ENCODE measurements at places on chromosomes 1 and 21.

DNA sequence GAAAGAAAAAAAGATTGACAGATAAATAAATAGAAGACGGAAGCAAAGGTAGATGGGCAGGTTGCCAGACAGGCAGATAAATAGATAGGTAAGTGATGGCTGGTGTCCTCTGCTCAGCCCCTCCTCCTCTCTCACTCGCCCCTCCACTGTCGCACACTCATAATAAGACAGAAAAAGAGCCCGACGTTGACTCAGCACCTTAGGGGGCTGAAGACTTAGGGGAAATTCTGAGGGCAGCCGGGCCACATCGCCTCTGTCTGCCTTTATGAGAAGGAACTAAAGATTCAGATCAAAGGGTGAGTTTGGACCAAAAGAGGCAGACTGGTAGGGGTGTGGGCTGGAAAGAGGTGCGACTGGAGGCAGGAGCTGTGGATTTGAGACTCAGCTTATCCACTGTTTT lies 158.1 kb upstream of the IGSF21 start:
- no peak for DNase-seq

GRCh38 chr1:32767641-32768040 lies 49.5 kb downstream of the YARS1 start:
- no peak for DNase-seq

DNA sequence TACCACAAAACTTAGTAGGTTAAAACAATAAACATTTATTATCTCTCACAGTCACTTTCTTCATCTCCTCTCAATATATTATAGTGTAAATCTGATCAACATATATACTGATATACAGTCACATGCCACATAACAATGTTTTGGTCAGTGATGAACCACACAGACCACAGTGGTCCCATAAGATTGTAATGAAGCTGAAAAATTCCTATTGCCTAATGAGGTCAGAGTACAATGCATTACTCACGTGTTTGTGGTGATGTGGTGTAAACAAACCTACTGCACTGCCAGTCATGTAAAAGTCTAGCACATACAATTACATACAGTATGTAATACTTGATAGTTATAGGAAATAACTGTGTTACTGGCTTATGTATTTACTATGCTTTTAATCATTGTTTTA lies 30.1 kb downstream of the OLFML3 start:
- no peak for DNase-seq

DNA sequence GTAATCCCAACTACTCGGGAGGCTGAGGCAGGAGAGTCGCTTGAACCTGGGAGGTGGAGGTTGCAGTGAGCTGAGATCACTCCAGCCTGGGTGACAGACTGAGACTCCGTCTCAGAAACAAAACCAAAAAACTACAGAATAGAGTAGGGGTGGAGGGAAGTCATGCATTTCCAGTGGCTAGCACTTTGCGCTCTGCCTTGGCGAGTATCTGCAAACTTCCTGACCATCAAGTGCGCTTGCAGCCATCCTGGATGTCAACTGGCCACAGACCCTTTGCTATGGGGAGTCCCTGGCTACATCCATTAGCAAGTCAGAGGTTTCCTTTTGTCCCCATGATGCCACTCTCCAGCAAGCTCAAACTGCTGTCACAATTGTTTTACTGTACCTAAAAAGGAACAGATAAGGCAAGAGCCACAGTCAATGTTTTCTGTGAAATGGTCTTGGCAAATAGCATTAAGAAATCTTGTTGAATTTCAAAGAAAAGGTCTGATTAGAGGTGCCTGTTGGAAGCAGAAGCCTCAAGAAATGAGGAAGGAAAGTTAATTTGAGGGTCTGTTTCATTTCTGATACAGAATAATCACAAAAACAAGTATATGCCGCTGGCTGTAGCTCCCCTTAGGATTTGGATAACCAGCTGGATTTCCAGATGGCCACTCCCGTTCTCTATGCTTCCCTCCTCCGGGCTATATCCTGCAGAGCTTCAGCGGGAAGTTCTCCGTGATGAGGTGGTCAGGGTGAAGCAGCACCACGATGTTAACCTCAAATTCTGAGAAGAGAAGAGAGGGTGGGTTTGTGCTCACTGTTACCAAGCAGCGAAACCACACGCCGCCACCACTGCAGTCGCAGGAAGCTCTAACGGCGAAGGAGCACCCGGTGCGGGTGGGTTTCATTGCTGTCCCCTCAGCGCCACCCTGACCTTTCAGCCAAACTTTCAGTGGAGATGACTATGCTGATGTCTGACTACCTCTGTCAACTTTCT lies 42.0 kb downstream of the VPS26C start:
- DNase-seq: no peak

DNA sequence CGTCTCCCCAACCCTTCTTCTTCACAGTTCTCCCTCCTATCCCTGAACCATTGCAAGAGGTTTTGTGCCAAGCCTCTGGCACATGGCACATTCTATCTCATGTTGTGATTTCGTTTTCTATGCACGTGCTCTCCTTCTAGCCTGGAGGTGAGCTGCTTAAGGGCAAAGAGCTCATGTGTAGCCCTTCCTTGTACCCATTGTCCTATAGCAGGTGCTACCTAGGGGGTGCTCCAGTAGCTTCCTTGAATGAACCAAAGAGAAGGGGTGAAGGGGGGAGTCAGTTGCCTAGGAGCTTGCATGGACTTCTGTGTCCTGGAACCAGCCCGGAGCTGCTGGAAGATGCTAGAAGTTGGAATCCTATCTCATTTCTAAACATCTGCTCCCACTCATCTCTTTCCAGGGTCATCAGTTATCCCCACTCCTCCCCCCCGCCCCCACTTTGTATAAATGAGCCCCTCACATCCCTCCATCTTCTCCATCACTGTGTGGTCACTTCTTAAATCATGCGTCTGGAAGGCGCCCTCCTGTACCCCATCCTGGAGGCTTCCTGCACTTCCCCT lies 535 bp upstream of the DISC1 start:
- no peak for DNase-seq

GRCh38 chr1:210366767-210367166 lies 38.1 kb downstream of the HHAT start:
- peak; percentile 35 for DNase-seq

DNA sequence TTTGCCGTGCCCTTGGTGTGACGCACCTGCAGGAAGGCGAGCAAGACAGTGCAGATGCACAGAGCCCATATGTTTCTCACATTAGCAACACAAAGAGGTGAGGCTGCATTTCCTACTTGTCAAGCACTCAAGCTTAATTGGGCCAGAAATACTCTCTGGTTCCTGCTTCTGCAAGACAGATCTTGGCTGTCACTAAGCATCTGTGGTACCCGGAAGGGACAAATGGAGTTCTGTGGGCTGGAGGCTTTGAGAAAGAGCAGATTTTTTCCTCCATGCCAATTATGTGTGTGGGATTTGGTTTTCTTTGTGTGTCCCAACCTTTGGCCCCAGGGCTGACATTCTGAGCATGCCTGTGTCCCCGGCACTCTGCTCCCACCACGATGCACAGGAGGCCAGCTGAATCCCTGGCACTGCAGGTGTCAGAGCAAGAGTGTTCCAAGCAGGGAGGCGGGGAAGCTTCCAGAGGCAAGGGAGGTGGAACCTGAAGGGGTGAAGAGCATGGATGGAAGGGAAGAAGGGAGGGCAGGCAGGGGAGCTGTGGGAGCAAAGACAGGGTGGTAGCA lies 52.0 kb upstream of the STUM start:
- no peak for DNase-seq

DNA sequence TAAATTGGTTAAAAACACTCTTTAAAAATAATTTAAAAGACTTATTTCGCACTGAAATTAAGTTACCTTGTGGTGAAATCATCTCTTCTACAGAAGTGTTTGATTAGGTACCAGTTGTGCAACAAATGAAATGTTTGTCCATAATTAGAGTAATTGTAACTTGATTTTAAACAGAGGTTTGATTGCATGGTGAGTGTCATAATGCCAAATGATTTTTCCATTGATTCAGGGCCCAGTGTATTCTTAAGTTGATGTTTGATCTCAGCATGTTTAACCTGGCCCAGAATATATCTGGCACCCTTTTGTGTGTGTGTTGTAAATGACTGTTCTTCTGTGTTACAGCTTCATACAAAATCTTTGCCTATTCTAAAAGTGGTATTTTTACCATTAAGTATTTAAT lies 28.5 kb downstream of the LRRC8B start:
- DNase-seq: no peak

GRCh38 chr21:28516021-28516420 lies 476.7 kb downstream of the LTN1 start:
- DNase-seq: no peak

- no peak for DNase-seq
These were observed 46.9 kb downstream of the IER5 start for GRCh38 chr1:181135437-181135731.

DNA sequence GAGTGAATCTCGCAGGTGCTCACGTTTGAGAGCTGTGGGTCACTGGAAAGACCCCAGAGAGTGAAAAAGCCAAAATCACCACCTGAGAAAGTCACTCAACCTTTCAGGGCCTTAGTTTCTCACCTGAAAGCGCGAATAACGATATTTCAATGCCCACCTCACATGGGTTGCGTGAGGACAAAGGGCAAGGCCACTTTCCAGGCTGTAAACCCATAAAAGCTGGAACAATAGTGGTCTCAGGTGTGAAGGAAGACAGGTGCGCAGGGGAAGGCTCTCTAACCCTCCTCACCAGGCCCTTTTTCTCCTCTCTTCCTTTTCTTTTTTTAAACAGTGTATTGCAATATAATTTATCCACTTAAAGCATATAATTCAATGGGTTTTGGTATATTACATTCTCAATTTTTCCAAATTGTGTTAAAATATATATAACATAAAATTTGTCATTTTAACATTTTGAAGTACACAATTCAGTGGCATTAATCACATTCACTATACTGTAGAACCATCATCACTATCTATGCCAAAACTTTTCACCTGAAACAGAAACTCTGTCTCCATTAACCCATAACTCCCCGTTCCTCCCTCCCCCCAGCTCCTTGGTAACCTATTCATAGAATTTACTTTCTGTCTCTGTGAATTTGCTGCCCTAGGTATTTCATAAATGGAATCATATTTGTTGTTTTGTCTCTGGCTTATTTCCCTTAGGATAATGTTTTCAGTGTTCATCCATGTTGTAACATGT lies 118.4 kb upstream of the TNR start:
- DNase-seq: no peak

DNA sequence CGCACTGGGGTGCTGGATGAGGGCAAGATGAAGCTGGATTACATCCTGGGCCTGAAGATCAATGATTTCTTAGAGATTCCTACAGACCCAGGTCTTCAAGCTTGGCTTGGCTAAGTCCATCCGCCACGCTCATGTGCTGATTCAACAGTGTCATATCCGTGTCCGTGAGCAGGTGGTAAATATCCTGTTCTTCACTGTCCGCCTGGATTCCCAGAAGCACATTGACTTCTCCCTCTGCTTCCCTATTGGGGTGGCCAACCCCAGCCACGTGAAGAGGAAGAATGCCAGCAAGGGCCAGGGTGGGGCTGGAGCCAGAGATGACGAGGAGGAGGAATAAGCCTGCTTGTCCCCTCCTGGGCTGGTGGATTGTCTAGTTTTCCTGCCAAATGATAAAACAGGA lies 2.2 kb upstream of the CBR3 start:
- DNase-seq: no peak

DNA sequence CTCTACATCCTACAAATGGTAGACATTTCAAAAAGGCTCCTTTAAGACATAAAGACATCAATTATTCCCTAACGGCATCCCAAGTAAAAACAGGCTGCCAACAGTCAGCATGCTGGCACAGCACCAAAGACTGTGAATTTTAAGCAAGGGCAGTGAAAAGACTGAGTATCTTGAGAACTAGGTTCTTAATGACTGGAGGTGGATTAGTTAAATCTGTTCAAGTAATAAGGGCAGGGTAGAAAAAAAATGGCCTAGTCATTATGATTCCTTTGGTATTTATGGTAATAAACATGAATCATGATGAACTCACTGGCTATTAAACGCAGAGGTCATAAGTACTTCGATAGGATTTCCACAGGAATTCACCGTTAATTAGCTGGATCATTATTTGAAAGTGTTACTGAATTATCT lies 75.2 kb downstream of the KIFAP3 start:
- peak; percentile 34 for DNase-seq

GRCh38 chr1:207039380-207040180 lies 7.0 kb upstream of the C1orf116 start:
- no peak for DNase-seq

DNA sequence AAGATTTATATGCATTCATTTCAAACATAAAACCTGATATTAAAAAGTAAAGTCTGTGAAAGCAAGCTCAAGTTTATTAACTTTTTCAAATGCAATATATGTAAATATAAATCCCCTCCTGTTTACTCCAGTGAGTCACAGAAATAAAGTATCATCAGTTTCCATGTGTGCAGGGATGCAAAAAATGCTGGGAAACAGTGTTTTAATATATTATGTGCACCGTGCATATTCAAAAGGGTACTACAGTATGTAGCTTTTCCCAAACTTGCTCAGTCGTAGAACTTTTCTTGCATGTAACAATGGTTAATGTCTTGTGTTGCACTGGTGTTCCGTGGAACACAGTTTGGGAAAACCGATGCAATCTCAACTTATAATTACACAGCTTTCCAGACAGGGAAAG lies 60.7 kb downstream of the CCDC185 start:
- no peak for DNase-seq

- no peak for DNase-seq
These were observed 78.8 kb upstream of the IPO9 start for GRCh38 chr1:201750120-201750519.

- no peak for DNase-seq
These were observed 157.8 kb upstream of the VAMP3 start for GRCh38 chr1:7613106-7613850.

GRCh38 chr1:73761559-73761958 lies 436.4 kb downstream of the LRRIQ3 start:
- no peak for DNase-seq

GRCh38 chr1:172537827-172538391 lies 5.0 kb downstream of the SUCO start:
- DNase-seq: no peak

GRCh38 chr1:231162297-231162969 lies 575 bp downstream of the TRIM67 start:
- DNase-seq: no peak

GRCh38 chr1:212722270-212722957 lies 22.8 kb upstream of the BATF3 start:
- DNase-seq: no peak

- no peak for DNase-seq
These were observed 295.0 kb upstream of the NCAM2 start for GRCh38 chr21:20703112-20703767.

DNA sequence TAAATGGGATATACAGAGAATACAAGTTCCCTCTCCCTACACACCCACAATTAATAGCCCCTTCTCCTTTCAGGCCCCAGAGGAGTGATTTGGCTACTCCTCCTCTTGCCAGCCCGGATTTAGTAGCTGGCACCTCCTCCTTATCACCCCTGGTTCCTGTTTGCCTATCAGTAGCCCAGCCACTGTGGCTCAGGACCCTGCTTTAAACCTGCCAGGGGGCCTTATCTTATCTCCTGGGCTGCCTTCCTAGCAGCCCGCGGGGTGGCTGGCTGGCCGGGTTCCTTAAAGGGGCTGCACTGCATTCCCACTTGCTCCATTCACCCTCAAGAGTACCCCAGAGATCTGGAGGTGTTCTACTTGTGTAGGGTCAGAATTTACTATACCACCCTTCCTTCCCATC lies 70.4 kb downstream of the PLEKHA6 start:
- no peak for DNase-seq

- DNase-seq: no peak
These were observed 13.5 kb downstream of the E2F2 start for GRCh38 chr1:23517581-23517980.
